ENCODE measurements at places on chromosomes 13 and 19. TPM values are rescaled to one million over a fixed set of nuclear protein-coding genes. Genes with fewer than 3 reads are reported as not detected.

DNA sequence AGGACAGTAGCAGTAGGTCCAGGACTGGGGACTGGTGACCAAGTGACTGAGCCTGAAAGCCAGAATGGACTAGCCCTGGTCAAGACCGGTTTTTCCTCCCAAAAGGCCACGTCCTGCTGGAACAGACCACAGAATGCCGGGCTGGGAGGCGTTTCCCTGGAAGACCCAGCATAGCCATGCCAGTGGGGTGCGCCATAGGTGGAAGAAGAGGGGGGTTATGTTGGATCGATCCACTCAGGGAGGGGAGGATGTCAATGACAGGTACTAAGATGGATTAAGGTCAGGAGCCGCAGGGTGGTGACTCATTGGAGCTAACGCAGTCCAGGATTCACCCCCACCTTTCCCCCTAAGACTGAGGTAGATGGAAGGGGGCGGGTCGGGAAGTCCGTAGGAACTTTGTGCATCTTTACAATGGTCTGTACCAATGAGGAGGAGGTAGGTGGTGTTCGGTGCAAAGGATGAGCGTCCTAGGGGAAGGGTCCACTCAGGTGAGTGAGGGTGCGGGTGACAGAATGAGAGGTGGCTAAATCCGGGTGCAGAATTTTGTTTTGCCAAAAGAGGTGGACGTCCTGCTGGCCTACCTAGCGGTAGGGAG is 21.0 kb downstream of the VASP start:
- DNase-seq, result no peak

SPC24 gene
- 1.1 TPM for total RNA-seq

DNA sequence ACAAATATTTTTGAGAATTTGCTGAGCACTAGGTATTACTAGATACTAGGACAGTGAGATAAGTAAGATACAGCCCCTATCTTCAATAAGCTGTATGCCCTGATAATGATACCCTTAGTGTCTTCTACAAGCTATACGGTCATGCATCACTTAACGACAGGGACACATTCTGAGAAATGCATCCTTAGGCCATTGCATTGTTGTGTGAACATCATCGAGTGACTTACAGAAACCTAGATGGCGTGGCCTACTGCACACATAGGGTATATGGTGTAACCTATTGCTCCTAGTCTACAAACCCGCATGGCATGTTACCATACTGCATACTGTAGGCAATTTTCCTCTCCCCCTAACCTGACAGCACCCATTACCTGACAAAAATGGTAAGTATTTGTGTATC is 64.9 kb downstream of the LRCH1 start:
- no peak for DNase-seq

DNA sequence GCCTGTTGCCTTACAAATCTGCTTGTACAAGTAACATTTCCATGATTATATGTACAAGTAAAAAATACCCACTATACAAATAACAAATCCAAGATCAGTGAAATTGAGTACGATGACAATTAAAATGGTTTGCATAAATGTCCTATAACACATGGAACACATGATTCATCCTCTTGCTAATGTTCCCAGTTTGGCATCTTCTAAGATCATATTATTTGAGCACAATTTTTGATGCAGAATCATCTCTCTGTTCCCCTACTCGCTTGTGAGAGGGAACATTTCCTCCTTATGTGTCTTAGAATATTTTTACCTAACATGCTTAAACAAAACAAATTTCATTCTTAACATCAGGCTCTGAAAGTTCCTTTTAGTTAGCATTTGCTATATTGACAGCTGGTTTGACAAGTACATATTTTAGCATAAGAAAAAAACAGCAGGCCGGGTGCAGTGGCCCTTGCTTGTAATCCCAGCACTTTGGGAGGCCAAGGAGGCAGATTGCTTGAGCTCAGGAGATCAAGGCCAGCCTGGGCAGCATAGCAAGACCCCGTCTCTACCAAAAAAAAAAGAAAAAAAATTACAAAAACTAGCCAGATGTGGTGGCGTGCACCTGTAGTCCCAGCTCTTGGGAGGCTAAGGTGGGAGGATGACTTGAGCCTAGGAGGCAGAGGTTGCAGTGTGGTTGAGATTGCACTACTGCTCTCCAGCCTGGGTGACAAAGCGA is 14.2 kb downstream of the ZNF331 start:
- no peak for DNase-seq

DNA sequence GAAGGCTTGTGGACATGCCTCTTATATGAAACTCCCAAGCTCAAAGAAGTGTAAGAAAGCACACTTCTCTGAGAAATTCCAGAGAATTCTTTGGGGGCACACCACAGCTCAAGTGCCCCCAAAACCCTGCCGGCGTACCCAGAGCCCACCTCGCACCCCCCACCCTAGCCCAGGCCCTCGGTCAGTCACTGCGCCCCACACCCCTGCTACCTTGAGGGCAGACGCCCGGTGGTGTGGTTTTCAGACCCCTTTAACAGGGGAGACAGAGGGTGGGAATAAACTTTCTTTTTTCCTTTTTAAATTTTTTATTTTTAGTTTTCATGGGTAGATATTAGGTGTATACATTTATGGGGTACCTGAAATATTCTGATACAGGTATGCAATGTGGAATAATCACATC is 29.5 kb downstream of the PEPD start:
- peak; percentile 51 for DNase-seq

DNA sequence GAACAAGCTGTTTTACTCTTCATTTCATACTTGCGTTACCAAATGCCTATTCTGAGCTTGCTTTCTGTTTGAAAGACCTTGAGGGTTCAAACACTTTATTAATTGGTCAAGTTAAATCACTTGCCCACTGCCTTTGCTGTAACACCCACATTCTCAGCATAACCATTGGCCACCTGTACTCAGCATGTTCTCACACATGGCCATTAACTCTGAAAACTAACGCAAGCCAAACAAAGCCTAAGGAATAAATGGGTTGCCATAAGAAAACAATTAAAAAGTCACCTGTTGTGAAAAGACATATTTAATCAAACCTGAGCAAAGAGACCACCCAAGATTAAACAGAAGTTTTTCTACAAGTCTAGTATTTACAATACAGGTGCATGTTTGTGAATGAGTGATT is 517.2 kb upstream of the SPRY2 start:
- no peak for DNase-seq

EXOC3L2 gene
- 10.8 TPM for total RNA-seq

DNA sequence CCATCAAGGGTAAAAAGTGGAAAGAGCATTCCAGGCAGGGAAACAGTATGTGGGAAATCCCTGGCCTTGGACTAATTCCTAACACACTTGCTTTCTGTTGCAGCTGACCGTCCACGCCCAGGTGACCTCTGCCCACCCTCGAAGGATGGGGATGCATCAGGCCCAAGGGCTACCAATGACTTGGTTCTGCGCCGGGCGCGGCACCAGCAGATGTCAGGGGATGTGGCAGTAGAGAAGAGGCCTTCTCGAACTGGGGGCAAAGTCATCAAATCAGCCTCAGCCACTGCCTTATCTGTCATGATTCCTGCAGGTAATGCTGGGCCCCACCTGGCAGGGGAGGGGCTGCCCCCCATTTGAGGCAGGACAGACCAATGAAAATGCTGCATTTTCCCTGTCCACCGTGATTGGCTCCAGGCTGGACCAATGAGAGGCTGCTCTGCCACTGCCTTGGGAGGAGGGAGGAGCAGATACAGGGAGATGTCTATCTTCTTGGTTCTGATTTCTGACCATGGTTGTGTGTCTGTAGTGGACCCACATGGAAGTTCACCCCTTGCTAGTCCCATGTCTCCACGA is 12.6 kb downstream of the DNASE2 start:
- DNase-seq, result no peak

C1QTNF9B gene
- total RNA-seq, result 0.93 TPM

DNA sequence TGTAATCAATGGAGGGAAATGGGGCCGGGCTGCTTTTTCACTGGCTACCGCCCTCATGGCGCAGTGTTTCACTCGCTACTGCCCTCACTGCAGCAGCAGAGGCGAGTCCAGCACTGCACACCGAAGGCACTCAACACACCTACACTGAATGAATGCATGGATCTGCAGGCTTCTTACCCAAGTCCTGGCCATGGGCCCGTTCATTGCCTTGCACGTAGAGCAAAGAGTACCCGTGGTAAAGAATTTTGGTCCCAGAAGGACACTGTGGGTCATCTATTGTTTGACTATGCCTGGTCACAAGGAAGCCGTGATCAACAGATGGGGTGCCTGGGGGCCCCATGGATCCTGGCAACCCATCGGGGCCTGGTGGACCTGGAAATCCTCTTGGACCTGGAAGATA is 144.9 kb downstream of the COL4A1 start:
- no peak for DNase-seq
